Activated naive CD8-positive, alpha-beta T cell treated with anti-CD3 and anti-CD28 coated beads for 36 hours (primary cell): ENCODE measurements at places on chromosomes 2 and 18. TPM values are rescaled to one million over a fixed set of nuclear protein-coding genes. Genes with fewer than 3 reads are reported as not detected.

The SNTG2 gene
- total RNA-seq, result 3.6 TPM

The CCDC68 gene
- total RNA-seq, result not detected

The TPRKB gene
- 39.7 TPM for total RNA-seq

The RAPGEF4 gene
- total RNA-seq, result 0.72 TPM

The CCDC121 gene
- total RNA-seq, result 0.68 TPM
